ENCODE measurements at places on chromosomes 1 and 21.
A peak's percentile ranks its signal among the peaks of the same experiment; 100 is the strongest.

- DNase-seq: no peak
Observed at GRCh38 chr1:89942825-89943658, 51.9 kb upstream of the ZNF326 start.

DNA sequence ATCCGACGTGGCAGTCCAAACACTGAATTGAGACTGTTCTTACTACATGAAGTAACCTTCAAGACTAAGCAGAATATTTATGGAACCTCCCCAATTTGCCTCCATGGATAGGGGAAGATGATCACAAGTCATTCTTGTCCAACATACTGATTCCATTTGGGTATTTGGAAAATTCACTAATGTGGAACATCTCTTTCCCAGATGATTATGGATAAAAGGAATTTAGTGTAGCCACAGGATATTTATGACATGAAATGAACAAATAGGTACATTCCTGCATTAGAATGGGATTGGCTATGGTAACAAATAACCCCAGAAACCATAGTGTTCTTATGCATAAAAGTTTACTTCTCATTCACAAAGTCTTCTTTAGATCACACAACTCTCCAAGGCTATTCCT, 40.2 kb upstream of the SGIP1 start:
- no peak for DNase-seq

DNA sequence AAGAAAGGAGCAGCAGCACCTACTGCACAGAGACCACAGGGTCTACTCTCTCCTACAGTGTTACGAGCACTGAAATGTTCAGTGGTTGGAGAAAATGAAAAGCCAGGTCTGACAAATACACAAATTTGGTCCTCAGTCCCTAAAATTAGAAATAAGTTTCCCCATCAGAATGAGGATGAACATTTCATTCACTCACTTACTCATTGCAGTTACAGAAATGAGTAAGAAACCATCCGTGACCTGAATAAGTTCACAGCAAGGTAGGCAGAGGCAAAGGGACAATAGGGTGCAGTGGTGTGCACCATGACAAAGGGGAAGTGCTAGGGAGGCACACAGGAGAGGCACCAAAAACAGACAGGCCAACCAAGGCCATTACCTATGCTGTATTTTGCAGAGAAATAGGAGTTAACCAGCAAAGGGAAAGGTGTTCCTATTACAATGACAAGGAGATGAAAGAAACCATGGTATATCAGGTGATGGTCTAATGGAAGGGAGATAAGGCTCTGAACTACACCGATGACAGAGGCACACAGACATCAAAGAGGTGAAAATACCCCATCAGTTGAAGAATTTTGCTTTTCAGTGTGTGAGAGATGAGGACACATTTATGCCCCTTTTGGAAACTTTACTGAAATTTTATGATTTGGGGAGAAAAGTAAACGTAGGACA, 29.4 kb downstream of the VAV3 start:
- DNase-seq: peak; percentile 62

GRCh38 chr1:66876664-66877063, 48.0 kb downstream of the DNAI4 start:
- no peak for DNase-seq

- DNase-seq: no peak
Observed at GRCh38 chr1:20376171-20376570, 85.5 kb downstream of the VWA5B1 start.

GRCh38 chr1:206606867-206607266, 5.4 kb downstream of the EIF2D start:
- DNase-seq: no peak

- no peak for DNase-seq
Observed at GRCh38 chr1:35369922-35370671, 101.6 kb downstream of the ZMYM4 start.

DNA sequence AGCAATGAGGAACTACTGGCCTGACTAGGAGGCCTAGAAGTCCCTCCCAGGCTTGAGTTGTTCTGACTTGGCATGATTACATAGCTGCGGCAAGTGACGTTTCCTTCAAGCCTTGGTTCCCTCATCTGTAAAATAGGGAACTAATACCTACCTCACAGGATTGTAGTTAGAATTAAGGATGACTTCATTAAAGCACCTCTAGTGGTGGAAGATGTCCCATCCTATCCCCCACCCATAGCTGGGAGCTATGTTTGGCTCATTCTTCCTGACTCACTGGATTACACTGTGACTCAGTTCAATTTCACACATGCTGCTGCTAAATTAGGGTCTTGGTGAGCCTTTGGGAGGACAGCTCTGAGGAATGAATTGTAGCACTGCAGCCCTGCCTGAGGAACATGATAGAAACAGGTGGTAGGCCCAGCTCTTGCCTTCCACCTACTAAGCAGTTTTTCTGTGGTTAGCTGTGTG, 6.0 kb upstream of the SHISA4 start:
- no peak for DNase-seq

- no peak for DNase-seq
Observed at GRCh38 chr1:102834688-102835320, 273.5 kb downstream of the COL11A1 start.

Measured in T-helper 2 cell treated with Interferon-gamma antibody and Interleukin-4, amounts not matched to agents 5 μg/mL and 100 μg/mL, for 36 hours (primary cell).